ENCODE measurements at places on chromosomes 7 and 10.

- peak; percentile 97 for DNase-seq
Measured at GRCh38 chr10:58268946-58269781, at the start of gene CISD1. TSS of gene CISD1 (plus strand) at chr10:58269162. CDS start at chr10:58269274, 112 bp downstream.

- DNase-seq = no peak
Measured at GRCh38 chr7:8379264-8379663, 54.1 kb upstream of the NXPH1 start.

DNA sequence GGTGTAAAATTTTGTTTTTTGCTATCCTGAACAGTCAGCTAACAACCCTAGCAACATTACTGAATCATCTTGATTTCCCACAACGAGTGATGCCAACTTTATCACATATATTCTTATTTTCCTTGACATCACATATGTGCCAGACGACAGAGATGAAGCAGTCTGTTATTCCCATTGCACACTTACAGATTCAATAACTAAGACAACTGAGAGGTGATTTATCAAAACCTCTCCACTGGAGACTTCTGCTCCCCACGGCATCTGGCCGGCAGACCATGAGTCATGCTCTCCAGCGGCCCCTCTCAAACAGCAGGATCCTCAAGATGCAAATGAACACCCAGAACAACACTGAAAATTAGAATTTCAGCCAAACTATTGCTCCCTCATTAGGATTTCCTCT is 57.1 kb downstream of the AMPH start:
- no peak for DNase-seq

GRCh38 chr10:112382515-112383235 is 8.8 kb downstream of the ACSL5 start:
- DNase-seq = no peak

DNA sequence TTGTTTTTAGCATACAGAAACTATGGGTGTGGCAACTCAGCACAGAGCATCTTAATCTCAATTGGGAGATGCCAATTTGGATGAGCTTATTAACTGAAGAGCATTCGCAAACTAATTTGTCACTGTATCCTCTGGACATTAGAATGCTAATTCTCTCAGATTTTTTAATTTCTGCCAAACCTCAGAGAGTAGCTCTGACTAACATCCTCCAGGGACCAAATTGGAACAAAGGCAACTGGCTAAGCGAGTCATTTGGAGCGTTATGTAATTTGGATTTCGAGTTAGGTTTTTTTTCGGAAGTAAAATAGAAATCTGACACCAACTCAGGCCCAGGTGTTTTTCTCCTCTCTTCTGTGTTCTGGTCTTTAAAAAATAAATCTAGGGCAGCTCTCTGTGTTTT is 201.9 kb downstream of the BMPER start:
- DNase-seq = no peak

GRCh38 chr7:19944363-19945120 is 171.1 kb upstream of the TMEM196 start:
- no peak for DNase-seq

DNA sequence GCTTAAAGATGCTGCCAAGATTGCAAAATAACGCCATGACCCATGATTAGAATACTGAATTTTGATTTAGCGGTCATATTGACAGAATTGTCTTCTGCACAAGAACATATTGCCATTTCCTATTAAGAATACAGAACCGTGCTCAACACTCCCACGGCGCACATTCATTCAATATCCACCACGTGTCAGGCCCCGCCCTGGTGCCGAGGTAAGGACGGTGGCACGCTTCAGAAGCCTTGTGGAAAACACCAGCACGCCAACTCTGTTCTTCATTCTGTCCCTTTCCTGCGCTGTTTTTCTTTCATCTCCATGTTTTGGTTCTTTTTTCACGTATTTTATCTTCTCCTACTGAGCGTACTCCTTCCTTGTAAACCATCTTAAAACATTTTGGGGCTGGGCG is 189.3 kb downstream of the ZMYND11 start:
- no peak for DNase-seq

DNA sequence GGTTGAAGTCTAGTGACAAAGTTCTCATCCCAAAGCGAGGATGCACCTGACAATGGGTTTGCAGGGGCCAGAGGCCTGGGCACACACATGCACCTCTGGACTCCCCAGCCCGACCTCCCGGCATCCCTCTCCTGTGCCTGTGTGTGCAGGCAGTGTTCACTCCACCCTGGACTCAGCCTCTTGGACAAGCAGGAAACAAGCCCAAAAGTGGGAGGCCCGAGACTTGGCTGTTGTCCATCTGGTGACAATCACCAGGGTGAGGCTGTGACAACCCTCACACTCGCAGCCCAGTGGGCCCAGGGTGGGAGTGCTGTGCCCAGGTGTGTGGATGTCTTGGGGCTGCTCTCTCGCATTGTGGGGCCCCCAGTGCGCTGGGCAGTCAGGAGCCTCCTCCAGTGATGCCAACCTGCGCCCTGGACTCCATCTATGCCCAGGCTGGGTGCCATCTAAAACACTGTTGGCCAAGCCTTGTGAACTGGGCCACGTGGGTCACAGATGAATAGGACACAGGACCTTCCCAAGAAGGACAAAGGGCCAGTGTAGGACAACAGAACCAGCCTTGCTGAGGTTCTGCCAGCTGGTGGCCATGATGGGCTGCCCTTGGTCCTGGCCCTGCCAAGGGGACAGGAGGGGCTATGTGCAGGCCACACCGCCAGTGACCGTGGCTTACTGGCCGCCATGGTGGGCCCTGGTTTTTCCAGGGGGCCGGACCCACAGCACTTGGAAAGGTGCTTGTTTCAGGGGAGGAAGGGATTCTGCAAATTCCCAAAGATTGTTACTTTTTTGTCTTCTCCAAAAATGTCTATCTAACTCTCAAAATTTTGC is 144.3 kb downstream of the TCERG1L start:
- DNase-seq = peak; percentile 27

Measured in ecto neural progenitor cell (in vitro differentiated cells).